Activated naive CD4-positive, alpha-beta T cell treated with anti-CD3 and anti-CD28 coated beads, Interleukin-2, amount 50 U/mL, for 72 hours (primary cell): ENCODE measurements at places on chromosomes 1 and 21. TPM values are rescaled to one million over a fixed set of nuclear protein-coding genes. Genes with fewer than 3 reads are reported as not detected.

DNA sequence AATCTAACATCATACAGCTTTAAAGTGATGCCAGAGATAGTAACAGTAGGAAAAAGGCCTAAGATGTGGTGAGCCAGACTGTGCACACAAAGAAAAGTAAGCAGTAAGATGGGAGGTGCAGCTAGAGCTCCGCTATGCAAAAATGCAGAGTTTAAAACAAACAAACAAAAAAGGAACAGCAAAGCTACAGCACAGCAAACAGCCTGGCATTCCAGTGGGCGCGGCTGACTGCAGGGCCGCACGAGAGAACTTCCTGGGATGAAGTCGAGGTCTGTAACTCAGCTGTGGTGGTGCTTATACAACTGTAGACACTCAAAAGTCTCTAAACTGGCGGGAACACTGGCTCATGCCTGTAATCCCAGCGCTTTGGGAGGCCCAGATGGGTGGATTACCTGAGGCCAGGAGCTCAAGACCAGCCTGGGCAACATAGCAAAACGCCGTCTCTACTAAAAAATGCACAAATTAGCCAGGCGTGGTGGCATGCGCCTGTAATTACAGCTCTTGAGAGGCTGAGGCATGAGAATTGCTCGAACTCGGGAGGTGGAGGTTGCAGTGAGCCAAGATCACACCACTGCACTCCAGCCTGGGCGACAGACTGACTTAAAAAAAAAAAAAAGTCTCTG lies 30.1 kb downstream of the PRDM15 start:
- DNase-seq, result no peak

The GIPC2 gene
- total RNA-seq, result 0.16 TPM

DNA sequence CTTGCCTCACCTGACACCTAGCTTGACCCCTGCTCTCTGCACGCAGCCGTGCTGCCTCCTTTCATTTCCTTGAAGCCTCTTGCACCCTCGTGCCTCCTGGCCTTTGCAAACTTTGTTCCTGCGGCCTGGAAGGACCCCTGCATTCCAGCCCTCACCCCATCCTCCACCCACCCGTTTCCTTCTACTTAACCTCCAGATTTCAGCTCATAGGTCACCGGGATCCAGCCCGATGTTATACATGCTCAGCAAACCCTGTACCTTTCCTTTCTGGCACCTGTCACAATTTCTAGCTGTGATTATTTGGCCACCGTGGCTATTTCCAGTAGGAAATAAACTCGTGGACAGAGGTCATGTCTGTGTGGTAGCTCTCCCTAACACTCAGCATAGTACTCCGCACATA lies 4.5 kb downstream of the EDARADD start:
- DNase-seq, result no peak

The AGL gene
- total RNA-seq, result 15.5 TPM

- no peak for DNase-seq
These were observed 42.4 kb upstream of the STMN1 start for GRCh38 chr1:25948641-25949040.

DNA sequence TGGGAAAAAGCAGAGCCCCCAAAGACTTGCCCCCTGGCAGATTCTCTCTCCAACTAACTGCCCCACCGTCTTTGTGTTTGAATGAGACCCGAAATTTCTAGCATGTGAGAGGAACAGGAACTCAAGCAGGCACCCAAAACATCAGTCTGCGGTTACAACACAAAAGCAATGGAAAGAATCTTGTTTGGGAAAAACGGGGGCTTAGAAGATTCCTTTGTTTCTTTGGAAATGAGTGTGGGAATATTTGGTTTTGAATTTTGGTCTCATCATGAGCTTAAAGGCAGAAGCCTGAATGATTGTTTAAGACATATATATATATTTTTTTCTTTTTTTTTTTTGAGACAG lies 188.9 kb upstream of the TMEM51 start:
- no peak for DNase-seq

DNA sequence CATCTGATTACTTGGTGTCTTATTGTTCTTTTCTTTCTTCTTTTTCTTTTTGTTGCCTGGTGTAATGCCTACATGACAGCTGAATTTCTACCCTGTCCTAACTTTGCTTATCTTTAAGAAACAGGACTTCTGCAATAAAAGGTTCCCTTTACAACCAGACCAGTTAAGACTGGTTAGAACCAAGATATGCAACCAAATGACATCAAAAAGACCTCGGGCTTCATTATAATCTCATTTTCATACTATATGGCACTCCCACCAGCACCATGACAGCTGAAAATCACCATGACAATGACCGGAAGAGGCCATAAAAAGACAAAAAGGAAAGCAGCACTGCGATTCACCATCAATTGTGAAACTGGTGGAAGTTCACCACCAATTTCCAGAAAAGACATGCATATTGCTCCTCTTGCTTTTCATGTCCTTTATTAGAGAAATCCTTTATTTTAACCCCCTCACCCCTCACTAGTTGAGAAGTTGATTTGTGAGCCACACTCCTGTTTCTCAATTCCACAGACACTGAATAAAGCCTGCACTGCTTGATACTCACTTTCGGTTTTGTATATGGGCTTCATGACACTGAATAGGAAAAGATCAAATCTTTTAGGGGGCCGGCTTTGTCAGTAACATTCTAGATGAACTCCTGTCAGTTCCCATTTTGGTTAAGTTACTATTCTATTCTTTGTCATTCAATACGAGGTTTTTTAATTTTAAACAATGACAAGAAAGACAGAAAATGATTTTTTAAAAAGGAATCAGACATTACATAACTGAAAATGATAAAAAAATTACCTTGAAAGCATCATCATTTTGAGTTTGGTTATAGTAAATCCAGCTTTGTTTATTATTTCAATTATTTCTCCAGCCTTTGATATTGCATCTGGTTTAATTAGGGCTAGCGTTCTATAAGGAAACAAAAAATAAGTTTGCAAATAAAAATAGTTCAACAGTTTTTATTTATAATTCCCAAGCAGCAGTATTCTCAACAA lies 58.1 kb downstream of the NME7 start:
- no peak for DNase-seq

- no peak for DNase-seq
These were observed 2.5 kb upstream of the MX2 start for GRCh38 chr21:41359286-41359685.

DNA sequence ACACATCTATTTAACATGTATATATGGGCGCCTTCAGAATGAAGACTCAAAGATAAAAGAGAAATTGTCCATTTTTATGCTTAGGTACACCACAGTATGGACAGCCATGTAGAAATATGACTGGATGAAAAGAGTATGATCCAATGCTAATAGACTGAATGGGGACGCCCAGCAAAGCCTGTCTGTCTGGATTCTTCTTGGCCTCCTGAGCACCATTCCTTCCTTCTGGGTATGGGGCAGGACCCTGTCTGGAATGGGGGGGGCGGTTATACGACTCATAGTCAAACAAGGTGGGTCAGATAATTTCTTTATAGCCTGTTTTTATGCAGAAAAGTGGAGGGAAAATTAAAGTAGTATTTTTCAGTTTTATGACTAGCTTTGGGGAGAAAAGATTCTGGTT lies 81.2 kb upstream of the ABCD3 start:
- no peak for DNase-seq

The ZYG11A gene
- total RNA-seq, result 0.07 TPM

The DMBX1 gene
- total RNA-seq, result 0.54 TPM

DNA sequence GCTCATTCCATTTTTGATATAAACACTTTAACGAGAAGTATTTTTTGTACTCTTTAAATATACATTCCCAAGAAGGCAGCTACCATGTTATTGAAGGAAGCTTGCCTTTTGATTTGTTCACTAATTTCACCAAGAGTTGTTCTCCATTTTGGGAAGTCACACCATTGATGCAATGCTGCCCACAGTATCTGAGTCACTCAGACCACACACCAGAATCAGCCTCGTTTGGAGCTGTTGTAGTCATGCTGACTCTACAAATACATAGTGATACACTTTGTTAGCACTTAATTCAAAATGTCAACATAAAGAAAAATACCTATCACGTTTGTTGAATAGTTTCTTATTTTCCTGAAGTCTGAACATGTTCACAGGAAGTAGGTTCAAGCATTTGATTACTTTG lies 78.7 kb downstream of the PAPPA2 start:
- no peak for DNase-seq

The CELA3B gene
- not detected for total RNA-seq

The INAVA gene
- total RNA-seq, result 0.09 TPM

GRCh38 chr1:8174807-8175206 lies 143.1 kb upstream of the SLC45A1 start:
- no peak for DNase-seq

- no peak for DNase-seq
These were observed 97.6 kb downstream of the CC2D1B start for GRCh38 chr1:52268372-52268771.

- DNase-seq, result no peak
These were observed 734.1 kb upstream of the ZP4 start for GRCh38 chr1:238624776-238625175.

- no peak for DNase-seq
These were observed 28.3 kb upstream of the VASH2 start for GRCh38 chr1:212922016-212922415.

The SELP gene
- total RNA-seq, result 2.0 TPM

DNA sequence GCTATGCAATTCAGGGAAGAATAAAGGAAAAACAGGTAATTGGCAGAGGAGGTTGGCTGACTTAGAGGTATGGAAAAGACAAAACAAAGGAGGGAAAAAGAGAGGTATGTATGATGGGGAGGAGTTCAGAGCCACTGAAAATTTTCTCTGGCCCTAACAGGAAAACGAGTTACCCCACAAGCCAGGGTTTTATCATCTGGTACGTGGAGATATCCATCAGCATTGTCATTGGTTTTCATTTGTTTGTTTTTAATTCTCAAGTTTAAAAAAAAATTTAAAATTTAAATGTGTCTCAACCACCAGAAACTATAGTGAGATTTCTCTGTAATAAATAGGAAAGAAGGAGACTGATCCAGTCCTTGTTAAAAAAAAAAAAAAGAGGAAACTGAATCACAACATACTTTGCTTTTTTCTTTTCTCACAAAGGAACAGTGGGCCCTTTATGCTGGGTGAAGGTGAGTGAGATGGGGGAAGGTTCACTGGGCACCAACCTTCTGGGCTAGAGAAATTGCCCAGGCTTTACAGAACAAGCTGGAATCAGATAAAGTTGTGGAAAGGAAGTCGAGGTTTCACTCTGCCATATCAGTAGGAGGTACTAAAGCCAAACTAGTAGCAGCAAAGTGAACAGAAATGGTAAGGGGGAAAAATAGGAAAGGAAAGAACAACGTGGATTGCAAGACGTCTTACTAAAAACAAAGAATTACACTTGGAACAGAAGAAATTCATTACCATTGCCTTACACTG lies 2.7 kb downstream of the IFNAR2 start:
- DNase-seq, result no peak

- DNase-seq, result no peak
These were observed 88.2 kb downstream of the DMRTA2 start for GRCh38 chr1:50335036-50335435.

- no peak for DNase-seq
These were observed 2.6 kb downstream of the MTF2 start for GRCh38 chr1:93081716-93082115.

DNA sequence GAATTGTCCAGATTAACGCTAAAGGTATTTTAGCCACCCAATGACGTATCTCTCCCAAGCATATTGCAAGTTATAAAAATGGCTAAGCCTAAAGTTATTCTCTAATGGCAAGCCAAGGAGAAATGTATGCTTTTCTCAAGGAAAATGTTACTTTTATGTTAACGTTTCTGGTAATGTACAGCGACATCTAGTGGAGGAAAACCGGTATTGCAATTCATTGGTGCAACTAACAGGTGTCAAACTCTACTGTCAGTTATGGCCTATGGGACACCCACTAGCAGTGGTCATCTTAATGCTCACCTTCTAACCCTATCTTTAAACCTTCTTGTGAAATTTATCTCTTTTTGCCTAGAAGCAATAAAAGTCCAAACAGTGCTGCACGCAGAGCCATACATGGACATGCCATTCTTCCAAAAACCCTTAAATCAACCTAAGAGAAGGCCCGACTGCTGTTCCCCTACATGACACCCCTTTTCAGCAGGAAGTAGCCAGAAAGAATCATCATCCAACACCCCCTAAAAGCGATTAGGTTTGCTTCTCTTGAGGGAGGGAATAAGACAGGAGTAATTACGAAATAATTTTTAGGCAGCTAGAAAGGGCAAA lies 68.7 kb upstream of the LRIF1 start:
- DNase-seq, result no peak

The GJA4 gene
- not detected for total RNA-seq

DNA sequence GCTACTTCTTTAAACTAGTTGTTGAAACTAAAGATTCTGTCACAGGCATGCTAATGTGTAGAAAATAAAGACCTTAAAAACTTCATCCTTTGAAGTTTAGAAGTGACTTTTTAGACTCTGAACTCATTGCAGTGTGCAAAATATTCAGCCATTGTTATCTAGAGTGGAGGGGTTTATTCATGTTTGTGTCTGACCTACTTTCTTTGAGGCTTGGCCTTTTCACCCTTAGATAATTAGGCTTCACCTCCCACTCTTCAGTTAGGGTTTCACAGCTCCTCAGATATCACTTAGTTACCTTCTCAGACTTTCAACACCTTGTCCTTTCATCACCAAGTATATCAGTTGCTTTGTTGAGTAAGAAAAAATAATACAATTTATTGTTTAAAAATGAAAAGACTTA lies 75.9 kb downstream of the IVNS1ABP start:
- DNase-seq, result no peak

GRCh38 chr21:33971492-33972013 lies 55.9 kb upstream of the ATP5PO start:
- no peak for DNase-seq

- DNase-seq, result no peak
These were observed 1.3 kb downstream of the TRIM33 start for GRCh38 chr1:114509596-114510273.

- DNase-seq, result no peak
These were observed 4.2 kb downstream of the GSTM4 start for GRCh38 chr1:109659997-109660690.

The SH2D2A gene
- total RNA-seq, result 215 TPM

The AIRE gene
- total RNA-seq, result not detected

DNA sequence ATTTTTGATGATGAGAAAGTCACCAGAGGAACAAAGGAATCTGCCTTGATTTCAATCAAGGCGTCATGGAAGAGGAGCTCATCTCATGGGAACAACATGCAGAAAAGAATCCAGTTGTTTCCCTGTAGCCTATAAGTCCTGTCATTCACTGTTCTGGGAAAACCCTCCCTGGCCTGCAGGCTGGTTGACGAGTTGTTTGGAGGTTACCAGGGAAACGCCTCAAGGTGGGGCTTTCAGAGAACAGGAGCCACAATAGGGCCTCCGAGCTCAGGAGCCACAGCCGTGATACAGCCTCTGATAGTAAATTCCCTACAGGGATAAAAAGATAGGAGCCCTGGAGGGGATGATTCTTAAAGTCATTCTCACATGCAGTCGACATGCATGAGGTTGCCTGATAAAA lies 135.2 kb downstream of the PSMG1 start:
- DNase-seq, result no peak

- no peak for DNase-seq
These were observed 6.8 kb upstream of the CDC42 start for GRCh38 chr1:22045604-22046228.

The WDR64 gene
- total RNA-seq, result not detected

The COL8A2 gene
- 0.11 TPM for total RNA-seq

The C1QC gene
- total RNA-seq, result not detected
